ENCODE measurements at places on chromosomes 7 and 10.

- no peak for DNase-seq
Measured at GRCh38 chr7:77353407-77353721, 62.8 kb downstream of the GSAP start.

DNA sequence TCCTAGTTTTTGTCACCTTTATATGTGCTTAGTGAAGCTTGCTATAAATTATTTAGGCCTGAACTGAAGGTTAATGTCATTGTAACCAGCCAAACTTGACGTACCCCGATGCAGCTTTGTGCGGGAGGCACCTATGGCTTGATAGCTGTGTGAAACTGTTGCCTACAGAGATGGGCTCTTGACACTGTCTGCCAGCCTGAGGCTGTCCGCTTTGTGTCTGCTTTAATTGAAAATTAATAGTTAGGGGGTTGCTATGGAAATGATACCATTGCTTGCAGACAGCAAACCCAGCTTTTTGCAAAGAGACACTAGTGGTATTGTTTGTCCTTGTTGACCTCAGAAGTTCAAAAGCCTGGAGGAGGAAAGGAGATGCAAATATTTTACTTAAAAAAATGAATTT, 2.1 kb upstream of the FOXP2 start:
- no peak for DNase-seq

DNA sequence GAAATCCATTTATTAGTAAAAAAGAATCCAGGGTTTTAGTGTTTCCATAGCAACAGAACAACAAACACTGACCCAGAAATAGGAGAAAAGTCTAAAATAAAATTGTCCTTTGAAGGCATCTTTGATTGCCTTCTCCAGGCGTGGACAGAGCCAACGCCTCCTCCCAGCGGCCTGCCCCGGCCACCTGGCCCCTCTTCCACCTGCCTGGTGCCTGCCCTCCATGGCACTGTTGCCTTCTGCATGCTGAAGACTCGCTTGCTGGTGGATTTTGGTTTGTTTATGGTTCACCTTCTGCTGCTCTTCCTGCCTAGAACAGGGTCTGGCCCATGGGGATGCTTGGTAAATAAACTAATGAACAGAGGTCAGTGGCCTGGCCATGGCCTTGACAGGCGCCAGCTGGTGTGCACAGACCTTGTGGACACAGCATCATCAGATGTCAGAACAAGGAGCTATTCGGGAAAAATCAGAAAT, 107.4 kb downstream of the DYNC2I1 start:
- no peak for DNase-seq

- no peak for DNase-seq
Measured at GRCh38 chr10:90675621-90676020, 182.2 kb downstream of the HTR7 start.

GRCh38 chr7:40500219-40500618, 365.4 kb downstream of the SUGCT start:
- DNase-seq: no peak

Data from memory B cell (primary cell).